Activated CD4-positive, alpha-beta T cell treated with anti-CD3 and anti-CD28 coated beads, Interleukin-2, amount 50 U/mL, for 48 hours (primary cell): ENCODE measurements at places on chromosomes 16 and 17.

GRCh38 chr16:84868829-84869472, 49.2 kb downstream of the CRISPLD2 start:
- DNase-seq, result no peak

DNA sequence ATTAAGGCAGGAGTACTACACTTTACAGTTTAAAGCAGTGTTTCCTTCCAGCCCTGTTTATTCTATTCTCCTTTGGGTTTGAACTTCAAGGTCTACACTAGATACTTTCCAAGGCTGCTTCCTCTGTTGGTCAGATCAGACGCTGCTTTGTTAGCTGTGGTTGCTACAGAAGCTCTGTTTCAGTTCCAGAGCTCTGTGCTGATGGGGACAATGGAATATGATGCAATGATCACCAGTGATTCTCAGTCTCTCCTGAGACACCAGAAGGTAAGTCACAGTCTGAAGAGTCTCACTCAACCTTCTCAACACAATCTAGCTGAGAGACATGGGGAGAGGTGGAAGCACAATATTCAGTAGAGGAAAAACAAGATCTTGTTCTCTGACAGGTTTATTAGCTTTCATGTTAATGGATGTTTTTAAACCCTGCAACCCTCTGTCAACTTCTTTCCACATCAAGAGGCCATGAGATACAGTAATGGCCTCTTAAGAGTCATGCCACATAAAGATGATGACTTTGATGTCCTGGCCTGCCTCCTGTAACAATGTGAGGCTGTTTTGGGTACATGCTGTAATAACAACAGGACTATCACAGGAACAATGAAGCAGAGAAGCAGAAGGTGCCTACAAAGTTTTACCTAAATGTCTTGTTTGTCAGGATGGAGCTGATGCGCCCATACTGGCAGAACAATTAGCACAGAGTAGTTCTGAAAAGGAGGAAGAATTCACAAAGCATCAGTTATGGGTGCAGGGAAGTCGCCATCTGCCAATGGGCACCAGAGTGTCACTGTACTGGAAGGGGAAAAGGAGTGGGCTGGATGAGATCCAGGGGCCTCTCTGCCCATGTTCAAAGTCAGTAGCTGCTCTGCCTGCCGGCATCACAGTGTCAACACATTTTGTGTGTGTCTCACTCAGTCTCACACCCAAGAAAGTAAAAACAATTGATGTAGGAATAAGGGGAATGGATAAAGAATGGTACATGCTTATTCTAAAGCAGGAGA, 33.4 kb downstream of the PSME3IP1 start:
- no peak for DNase-seq

- DNase-seq, result no peak
These were observed 1.1 kb downstream of the IL17C start for GRCh38 chr16:88639231-88640038.

DNA sequence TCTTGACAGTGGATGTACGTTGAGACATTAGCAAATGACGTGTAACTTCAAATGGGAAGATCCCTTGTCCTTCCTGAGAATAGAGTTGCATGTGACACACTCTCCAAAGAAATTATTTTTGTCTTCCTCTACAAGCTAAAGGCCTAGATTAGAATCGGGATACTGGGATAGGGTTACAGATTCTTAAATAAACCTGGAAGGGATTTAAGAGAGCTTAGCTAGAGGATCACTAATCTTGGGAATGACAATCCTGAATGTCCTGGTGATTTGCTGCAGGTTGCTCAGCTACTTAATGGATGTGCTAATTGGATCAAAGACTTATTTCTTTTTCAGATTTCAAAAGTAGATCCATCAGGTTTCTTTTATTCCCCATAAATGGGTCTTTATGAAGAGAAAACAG, 101.9 kb downstream of the KCNJ2 start:
- DNase-seq, result no peak

DNA sequence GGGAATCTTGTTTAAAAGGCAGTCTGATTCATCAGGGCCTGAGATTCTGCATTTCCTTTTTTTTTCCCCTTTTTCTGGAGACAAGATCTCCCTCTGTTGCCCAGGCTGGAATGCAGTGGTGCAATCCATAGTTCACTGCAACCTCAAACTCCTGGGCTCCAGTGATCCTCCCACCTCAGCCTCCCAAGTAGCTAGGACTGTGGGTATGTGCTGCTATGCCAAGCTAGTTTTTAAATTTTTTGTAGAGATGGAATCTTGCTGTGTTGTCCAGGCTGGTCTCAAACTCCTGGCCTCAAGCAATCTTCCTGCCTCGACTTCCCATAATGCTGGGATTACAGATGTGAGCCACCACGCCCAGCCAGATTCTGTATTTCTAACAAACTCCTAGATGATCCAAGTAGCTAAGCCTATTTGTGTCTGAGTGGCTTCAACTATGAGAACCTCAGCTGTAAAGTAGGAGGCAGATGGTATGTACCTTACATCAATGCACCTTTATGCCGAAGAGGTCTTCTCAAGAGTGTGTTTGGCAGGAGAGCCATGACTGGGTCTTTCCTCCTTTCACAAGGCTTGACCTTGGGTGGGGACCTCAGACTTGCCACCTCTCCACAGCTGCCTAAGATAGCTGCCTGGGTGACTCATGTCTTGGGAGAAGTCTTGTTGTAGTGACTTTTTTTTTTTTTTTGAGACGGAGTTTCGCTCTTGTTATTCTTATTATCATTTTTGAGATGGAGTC, 10.9 kb downstream of the LDAF1 start:
- DNase-seq, result no peak

GRCh38 chr16:78693496-78693895, 594.0 kb downstream of the WWOX start:
- no peak for DNase-seq
